ENCODE measurements at places on chromosomes 5 and 9.

DNA sequence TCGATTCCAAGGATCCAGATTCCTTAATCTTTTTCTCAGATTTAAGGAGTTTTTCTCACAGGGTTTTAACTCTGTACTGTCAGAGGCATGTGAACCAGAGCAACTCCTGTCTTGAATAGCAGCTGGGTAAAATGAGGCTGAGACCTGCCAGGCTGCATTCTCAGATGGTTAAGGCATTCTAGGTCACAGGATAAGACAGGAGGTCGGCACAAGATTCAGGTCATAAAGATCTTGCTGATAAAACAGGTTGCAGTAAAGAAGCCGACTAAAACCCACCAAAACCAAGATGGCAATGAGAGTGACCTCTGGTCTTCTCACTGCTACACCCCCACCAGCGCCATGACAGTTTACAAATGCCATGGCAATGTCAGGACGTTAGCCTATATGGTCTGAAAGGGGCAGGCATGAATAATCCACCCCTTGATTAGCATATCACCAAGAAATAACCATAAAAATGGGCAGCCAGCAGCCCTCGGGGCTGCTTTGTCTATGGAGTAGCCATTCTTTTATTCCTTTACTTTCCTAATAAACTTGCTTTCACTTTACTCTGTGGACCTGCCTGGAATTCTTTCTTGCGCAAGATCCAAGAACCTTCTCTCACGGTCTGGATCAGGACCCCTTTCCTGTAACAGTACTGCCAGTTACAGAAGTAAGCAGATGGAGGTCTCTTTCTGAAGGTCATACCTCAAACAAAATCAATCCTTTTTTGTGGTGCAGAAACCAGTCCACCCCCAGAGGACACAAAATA lies 87.1 kb downstream of the SLC38A9 start:
- DNase-seq = no peak

DNA sequence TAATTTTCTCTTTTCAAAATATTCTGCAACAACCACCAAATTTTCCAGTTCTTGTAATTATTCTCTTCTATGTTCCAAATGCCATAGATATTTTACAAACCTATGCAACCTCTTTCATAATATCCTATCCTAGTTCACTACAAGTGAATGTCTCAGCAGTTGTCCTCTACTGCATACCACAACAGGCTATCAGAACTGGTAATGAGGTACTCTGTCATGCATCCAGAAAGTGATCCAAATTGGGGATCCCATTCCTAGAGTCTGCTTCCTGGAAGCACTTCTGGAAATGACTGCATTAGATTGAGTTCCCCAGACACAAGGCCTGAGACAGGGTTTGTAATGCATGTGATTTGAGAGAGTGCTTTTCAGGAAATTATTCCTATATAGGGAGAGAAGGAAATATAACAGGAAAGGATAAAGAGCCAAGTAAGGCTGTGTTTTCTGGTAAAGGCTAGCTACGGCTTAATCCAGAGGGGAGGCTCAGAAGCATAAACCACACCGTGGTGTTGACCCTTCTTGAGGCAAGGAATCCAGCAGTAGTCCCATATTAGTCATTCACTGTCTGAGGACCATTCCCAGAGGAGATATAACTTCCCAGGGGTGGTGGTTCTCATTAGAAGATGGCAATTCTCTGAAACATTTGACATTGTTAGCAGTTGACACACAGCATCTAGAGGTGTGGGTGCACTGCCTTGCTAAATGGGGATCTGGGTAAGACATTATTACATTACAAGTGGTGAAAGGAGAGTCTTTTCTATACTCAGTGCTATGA lies 80.3 kb upstream of the FST start:
- DNase-seq = no peak

DNA sequence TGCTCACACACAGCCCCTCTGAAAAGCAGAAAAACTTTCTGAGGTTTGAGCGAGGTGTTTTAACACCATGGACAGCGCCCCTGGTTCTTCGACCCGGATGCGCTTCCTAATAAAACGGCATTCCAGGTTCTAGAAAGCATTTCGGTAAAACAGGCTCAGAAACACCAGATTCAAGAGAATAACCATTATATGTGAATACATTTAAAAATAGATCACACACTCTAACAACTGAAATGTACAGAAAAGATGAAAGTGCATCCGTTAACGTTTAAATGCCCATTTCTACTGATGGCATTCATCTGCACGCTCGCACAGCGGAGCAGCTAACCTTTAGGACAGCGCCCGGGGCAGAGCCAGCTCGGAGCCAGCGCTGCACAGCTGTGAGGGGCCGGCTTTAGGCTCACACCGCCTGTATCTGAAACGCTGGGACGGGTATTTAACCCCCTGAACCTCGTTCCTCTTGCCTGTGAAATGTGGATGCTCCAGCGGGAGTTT lies 26.3 kb upstream of the TENT4A start:
- no peak for DNase-seq

DNA sequence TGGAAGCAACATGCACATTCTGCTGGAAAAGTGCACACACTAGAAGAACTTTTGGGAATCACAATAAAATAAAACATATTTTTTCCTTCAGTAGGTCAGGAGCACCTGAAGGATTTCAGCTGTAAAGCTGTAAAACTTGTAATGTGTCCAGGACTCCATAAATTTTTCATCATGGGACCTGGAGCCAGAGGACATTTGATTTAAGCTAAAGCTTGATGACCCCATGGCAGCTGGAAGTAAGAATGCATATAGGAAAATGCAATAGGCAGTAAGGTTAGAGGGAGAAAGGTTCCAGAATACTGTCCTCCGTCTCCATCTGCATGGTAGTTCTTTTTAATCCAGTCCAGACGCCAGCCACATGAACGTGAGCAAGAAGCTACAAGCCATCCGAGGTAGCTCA lies 166.0 kb downstream of the ADAMTSL1 start:
- DNase-seq = no peak

- no peak for DNase-seq
These were observed 69.4 kb downstream of the PPIC start for GRCh38 chr5:122967085-122967484.

DNA sequence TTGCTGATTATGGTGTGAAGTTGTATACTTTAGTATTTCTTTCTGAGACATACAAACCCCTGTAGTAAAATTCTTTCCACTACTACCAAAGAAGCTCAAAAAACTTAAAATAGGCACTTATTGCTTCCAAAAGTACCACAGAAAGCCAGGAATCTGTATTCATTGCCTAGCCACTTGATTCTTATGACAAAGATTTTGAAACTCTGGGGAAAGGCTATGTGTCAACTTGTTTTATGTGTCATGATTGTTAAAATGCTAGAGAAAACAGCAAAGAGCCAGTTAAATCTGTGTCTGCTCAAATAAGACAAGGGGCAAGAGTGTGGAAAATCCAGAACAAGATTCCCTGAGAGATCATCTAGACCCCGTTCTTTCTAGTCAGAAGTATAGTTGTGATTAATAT lies 6.0 kb downstream of the KIF2A start:
- DNase-seq = no peak

GRCh38 chr9:124708633-124709291 lies 62.3 kb downstream of the NR6A1 start:
- DNase-seq = no peak

DNA sequence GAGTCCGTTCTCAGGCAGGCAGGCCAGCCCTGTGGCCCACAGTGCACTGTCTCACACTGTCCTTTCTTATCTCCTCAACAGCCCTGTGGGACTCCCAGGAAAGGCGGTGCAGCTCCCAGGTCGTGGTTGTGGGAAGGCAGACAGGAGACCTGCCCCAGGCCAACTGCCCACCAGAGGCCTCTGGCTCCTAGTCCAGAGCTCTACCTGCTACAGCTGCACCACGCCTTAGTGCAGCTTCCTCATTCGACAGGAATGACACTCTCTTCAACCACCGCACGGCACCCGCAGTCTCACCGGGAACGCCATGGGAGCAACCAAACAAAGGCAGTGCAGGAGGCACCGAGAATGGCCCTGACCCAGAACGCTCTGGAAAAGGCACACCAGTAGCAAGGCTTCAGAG lies 25.3 kb downstream of the CAMSAP1 start:
- DNase-seq = no peak

- DNase-seq = no peak
These were observed 20.9 kb downstream of the SH3GLB2 start for GRCh38 chr9:129007035-129007765.

GRCh38 chr9:129089246-129089645 lies 8.3 kb downstream of the DOLPP1 start:
- no peak for DNase-seq

Measured in amygdala (tissue), 56 donors.